Articular chondrocyte of knee joint (primary cell): ENCODE measurements at places on chromosomes 5 and 9. TPM values are rescaled to one million over a fixed set of nuclear protein-coding genes. Genes with fewer than 3 reads are reported as not detected.

GLDC gene
- 0.13 and 0.22 TPM in 2 replicates for total RNA-seq

CDC20B gene
- not detected in 2 replicates for total RNA-seq

PCDHA7 gene
- total RNA-seq, result 0.13 and 0.22 TPM in 2 replicates

LRRC19 gene
- total RNA-seq, result under 0.01 TPM in 1 of 2 replicates, not detected in the other

RLN1 gene
- not detected in 2 replicates for total RNA-seq

RNF183 gene
- not detected in 2 replicates for total RNA-seq

SLCO6A1 gene
- total RNA-seq, result not detected in 2 replicates

FRMD3 gene
- total RNA-seq, result 0.11 and 0.13 TPM in 2 replicates
